ENCODE measurements at places on chromosomes 2 and 18.

- no peak for DNase-seq
Observed at GRCh38 chr18:9434122-9434701, 41.1 kb upstream of the RALBP1 start.

DNA sequence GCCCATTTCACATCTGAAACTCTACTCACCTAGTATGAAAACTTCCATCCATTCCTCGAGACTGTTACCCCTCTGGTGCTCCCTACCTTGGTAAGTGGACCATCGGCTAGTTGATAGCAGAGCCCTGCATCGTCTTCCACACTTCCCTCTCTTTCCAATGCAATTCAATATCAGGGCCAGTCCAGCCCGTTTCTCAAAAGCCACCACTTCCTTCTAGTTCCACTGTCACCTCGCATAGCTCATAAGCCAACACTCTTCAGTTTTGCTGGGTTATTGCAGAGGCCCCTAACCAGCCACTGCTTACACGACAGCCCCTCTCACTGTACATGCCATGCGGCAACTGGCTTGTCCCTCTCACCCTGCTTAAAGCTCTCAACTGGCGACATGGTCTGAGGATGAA lies 10.2 kb upstream of the ZNF407 start:
- no peak for DNase-seq

GRCh38 chr2:68152681-68153347 lies 4.9 kb upstream of the PNO1 start:
- DNase-seq, result no peak

GRCh38 chr2:127347734-127348392 lies 39.9 kb downstream of the MAP3K2 start:
- DNase-seq, result no peak

DNA sequence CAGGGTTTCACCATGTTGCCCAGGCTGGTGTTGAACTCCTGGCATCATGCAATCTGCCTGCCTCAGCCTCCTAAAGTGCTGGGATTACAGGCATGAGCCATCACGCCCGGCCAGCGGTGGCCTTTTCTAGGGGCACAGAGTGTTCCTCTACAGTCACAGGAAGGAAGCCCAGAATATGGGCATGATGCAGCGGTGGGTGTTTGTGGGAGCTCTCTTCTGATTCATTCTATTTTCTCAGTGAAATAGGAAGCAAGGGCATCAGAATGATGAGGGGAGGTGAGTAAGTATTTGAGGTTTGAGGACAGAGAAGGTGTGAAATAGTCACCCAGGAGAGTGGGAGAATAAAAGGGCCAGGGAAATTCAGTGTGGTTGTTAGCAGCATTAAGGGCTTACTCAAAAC lies 70.3 kb upstream of the PSME4 start:
- DNase-seq, result no peak

GRCh38 chr2:237538001-237538720 lies 28.2 kb upstream of the PRLH start:
- no peak for DNase-seq

DNA sequence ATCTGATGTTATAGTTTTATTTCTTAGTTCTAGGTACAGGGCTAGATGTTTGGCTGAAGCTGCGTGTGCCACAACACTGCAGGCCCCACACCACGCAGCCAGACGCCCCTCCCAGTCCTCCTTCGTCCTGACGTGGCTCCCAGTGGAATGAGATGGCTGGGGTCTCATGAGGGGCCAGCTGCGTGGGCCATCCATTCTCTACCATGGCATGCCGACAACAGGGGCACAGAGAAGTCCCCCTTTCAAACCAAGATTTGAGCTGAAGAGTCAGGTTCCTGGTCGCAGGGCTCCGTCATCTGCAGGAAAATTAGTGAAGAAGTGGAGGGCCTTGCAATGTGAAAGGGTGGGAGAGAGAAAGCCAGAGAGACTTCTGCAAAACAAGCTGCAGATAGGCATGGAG lies 64.5 kb downstream of the PARD6G start:
- DNase-seq, result no peak

DNA sequence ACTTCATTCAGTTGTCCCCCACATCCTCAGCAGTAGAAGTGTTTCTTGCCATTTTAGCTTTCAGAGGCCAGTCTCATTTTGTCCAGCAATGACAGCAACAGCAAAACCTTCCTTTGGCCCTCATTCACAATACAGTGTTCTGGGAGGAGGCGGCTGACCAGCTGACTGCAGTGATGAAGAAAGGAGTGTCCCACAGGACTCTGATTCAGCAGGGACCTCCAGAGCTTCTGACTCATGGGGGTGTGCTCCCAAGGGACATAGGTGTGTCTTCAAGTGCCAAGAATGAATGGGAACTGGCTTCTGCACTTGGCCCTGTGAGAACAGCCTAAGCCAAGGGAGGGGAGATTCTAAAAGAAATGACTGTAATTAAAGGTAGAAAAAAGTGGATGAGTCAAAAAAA lies 147.0 kb upstream of the PELI1 start:
- no peak for DNase-seq

- no peak for DNase-seq
Observed at GRCh38 chr18:61400016-61400635, 66.9 kb downstream of the CDH20 start.

- DNase-seq, result no peak
Observed at GRCh38 chr2:94767336-94767735, 103.9 kb upstream of the TEKT4 start.

- no peak for DNase-seq
Observed at GRCh38 chr2:176117823-176118371, 1.3 kb downstream of the HOXD10 start.

- no peak for DNase-seq
Observed at GRCh38 chr18:79530821-79531220, 135.1 kb downstream of the NFATC1 start.

DNA sequence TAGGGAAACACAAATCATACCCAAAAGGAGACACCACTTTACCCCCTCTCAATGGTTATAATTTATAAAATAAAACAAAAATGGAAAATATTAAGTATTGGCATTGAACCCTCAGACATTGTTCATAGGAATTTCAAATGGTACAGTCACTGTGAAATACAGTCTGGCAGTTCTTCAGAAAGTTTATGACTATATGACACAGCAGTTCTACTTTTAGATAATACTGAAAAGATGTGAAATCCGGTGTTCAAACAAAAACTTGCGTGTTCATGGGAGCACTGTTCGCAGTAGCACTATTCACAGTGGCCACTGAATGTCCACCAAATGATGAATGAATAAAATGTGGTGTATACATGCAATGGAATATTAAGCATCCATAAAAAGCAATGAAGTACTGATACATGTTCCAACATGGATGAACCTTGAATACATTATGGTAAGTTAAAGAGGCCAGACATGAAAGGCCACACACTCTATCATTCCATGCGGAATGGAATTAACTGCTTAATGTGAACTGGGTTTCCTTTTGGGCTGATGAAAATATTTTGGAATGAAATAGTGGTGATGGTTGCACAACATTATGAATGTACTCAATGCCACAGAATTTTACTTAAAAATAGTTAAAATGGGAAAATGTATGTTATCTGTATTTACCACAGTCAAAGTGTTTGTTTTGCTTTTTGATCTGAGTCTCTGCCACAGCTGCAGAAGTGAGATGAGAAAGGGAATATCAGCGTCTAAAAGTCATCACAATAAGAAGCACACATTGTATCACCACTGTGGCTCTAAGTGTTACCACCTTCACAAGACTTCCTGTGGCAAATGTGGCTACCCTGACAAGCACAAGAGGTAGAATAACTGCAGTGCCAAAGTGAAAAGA lies 864.6 kb downstream of the SUCLG1 start:
- no peak for DNase-seq

- no peak for DNase-seq
Observed at GRCh38 chr2:123061534-123061933, 963.6 kb upstream of the CNTNAP5 start.

- DNase-seq, result no peak
Observed at GRCh38 chr2:39989888-39990287, 210.8 kb upstream of the THUMPD2 start.

DNA sequence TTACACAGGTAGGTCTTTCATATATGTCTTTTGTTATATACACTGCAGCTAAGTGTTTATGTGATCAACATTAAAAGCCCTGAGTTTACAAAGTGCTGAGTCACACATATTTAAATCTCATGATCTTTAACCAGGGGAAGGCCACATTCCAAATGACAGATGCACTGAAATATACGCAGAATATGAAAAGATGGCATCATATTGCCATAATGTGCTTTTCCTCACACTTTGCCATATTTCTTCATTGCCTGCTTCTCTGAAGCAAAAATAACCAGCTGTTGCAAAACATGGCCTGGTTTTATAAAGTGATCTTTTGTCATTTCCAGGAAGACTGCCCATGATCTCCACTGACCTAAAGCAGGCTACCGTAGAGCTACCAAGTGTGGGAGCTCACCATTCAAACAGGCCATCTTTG lies 93.5 kb upstream of the MAPRE2 start:
- no peak for DNase-seq

- no peak for DNase-seq
Observed at GRCh38 chr2:227616631-227617030, 667 bp upstream of the SCYGR4 start.

DNA sequence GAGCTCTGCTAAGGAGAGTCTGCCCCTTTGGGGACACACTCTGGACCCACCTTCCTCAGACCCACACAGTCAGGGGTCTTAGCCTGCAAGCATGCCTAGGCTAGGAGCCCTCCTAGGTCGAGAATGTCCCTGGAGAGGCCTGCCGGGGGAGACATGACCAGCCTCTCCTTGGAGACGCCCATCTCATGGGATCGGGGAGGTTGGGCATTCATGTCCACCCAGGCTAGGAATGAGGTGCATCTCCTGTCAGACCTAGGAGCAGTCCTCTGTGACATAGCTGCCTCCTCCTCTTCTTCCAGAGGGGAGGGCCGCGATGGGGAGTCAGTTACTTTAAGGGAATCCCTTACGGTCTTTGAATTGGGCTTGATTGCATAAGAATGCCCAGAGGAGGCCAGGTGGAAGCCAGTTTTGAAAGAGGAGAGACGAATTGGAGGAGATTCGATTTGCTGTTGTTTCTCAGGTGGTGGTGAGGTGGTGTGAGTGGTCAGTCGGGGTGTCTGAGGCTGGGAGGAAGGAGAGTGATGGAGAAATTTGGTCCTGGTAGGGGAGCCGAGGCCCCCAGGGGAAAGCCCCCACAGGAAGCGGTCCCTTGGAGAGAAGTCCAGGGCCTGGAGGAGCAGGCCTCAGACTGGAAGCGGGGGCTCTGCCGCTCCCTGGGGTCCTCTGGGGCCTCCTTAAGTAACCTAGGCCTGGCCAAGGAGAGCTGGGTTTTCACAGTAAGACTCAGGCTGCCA lies 241.3 kb downstream of the DYSF start:
- no peak for DNase-seq

- no peak for DNase-seq
Observed at GRCh38 chr2:152584301-152584700, 133.0 kb downstream of the PRPF40A start.

GRCh38 chr2:138421315-138421970 lies 80.1 kb upstream of the SPOPL start:
- DNase-seq, result no peak

DNA sequence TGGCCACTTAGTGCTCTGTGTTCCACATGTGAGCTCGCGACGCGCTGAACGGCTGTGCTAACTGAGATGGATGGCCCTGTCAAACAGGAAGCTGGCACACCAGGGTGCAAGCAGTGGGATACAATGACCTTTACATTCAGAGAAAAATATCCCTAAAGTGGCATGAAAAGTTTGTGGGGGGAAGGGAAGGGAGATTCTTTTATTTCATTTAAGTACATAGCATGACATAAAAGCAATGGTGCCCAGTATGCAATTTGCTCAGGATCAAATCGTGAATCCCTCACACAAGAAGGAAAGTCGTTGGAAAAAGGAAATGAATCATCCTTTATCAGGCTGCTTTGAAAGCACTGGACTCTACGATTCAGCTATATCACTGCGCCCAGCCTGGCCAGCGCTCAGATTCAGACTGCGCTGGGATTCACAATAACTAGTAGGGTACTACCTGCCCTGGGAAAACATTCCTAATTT lies 26.0 kb downstream of the SATB2 start:
- no peak for DNase-seq

DNA sequence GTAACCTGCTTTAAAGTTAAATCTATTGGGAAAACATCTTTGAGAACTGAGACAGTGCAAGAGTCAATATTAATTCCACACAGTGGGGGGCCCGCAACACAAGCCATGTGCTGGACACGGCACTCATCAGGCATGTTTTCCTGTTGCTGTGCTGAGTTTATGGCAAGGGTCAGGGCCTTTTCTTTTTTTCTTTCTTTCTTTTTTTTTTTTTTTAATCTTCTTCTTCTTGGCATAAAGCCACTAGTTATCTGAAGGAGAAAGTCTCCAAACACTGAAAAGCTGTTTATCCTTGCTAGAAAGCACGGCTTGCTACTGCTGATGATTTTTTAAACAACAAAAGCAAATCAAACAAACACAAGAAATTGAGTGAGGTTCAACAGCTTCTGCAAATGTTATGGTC lies 252.1 kb downstream of the ZNF521 start:
- peak; percentile 29 for DNase-seq

DNA sequence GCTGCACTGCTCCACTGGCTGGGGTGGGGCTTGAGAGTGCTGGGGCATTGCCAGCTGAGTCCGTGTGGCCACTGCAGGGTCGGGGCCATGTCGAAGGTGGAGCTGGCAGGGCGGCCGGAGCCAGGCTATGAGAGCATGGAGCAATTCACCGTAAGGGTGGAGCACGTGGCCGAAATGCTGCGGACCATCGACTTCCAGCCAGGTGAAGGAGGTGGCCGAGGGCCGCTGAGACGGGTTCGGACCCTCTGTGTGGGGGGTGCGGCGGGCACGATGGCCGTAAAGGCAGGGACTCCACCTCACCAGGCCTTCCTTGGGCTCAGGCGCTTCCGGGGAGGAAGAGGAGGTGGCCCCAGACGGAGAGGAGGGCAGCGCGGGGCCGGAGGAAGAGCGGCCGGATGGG lies 2.1 kb downstream of the UCN start:
- DNase-seq, result no peak

DNA sequence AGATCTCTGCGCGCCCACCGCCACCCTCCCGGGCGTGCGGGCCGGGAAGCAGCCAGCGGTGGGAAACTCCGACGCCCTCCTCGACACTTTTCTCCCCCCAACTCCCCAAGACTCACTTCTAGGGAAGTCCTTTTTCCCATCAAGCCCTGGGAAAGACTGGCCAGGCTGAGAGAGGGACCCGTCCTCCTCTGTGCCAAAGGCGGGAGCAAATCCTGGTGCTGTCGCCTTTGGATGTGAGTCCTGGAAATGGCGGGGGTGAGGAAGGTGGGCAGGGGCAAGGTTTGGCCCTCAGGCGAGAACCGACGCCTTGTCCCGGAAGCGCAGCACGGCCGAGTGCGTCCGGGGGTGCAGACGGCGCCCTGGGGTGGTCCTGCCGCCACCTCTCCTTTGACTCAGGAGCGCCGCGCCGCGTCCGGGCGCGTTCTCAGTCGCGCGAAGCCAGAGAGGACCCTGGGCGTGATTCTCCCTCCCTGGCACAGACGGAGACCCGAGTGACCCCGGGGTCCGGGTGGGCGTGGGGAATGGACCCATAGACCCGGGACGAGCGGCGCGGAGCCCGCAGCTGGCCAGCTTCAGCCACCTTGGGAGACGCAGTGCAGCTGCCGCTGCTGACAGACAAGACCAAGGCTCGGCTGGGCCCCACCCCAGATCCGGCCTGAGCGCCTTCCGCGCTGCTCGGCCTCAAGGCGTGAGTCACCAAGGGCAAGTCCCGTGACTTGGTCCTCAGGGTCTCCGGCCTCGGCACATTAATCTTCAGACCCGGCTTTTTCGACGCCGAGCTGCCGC lies 3.5 kb upstream of the LBX2 start:
- DNase-seq, result peak; percentile 90

Measured in AG20443 (cell line).